ENCODE measurements at places on chromosomes 5 and 9. TPM values are rescaled to one million over a fixed set of nuclear protein-coding genes. Genes with fewer than 3 reads are reported as not detected.

DNA sequence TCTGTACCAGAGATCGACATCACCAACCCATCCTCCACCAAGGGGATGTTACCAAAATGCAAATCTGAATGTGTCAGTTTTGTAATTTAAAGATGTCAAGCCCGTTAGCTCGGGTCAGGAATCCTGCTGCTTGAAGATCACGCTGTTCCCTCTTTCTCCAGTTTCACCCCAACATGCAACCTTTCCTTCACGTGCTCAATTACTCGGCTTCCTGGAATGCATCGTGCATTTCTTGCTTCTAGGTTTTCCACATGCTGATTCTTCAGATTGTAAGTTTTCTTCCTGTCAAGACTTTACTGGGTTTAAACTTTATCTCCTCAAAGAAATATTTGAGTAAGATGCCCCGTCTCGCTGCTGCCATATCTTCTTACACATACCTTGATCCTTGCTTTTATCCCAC, 209.5 kb upstream of the SNX2 start:
- H3K4me1 ChIP-seq: no peaks in the 10 kb centered on the region
- DNase-seq: no peak
- no peak overlapping the region for H3K4me3 ChIP-seq

C5orf58 gene
- not detected for total RNA-seq

MLANA gene
- not detected for total RNA-seq

GCNT4 gene
- total RNA-seq: under 0.01 TPM

NIPBL gene
- total RNA-seq: 24.8 TPM

GRCh38 chr5:149441986-149442385, 62.9 kb upstream of the IL17B start:
- peak overlapping the region; percentile 8 for H3K27ac ChIP-seq
- peaks cover 53% of the 10 kb centered on the region for H3K4me1 ChIP-seq
- no peak overlapping the region for H3K4me3 ChIP-seq
- H3K36me3 ChIP-seq: no peaks in the 10 kb centered on the region
- DNase-seq: no peak

ARL10 gene
- 0.15 TPM for total RNA-seq

- H3K27me3 ChIP-seq: no peaks in the 10 kb centered on the region
- no peak overlapping the region for H3K4me3 ChIP-seq
- H3K27ac ChIP-seq: no peak overlapping the region
- DNase-seq: no peak
- H3K4me1 ChIP-seq: no peaks in the 10 kb centered on the region
These were observed 13.2 kb upstream of the S1PR3 start for GRCh38 chr9:88978034-88978433.

DNA sequence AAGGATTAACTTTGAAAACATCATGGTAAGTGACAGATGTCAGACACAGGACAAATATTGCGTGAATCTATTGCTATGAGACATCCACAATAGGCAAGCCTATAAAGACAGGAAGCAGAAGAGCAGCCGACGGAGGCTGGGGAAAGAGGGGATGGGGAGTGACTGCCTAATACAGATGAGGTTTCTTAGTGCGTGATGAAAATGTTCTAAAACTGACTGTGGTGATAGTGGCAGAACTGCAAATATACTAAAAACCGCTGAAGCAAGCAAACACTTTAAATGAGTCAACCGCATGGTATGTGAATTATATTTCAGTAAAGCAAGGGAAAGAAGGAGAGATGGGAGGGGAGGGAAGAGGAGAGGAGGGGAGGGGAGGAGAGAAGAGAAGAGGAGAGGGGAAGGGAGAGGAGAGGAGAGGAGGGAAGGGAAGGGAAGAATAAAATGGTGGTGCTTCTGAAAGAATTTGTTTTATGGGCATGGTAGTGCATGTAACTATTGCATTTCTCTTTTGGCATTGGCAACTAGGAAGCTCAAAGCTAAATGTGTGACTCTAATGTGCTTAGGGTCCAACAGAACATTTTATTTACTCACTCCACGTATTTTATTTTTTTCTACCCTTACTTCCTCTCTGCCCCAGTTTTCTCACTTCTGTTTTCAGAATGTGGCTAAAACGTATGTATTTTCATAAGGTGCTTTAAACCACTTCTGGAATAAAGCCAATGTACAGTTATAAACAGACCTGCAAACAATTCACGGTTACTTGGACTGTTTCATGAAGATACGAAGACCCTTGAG, 21.3 kb downstream of the AKNA start:
- H3K36me3 ChIP-seq: no peaks in the 10 kb centered on the region
- H3K27me3 ChIP-seq: no peaks in the 10 kb centered on the region
- H3K27ac ChIP-seq: peak overlapping the region; percentile 86
- H3K4me3 ChIP-seq: no peak overlapping the region
- DNase-seq: peak; percentile 87

GRCh38 chr5:125766706-125767105, 656.5 kb upstream of the GRAMD2B start:
- no peak for DNase-seq
- no peak overlapping the region for H3K27ac ChIP-seq
- H3K27me3 ChIP-seq: no peaks in the 10 kb centered on the region

GRCh38 chr9:91814201-91814600, 135.8 kb downstream of the ROR2 start:
- no peaks in the 10 kb centered on the region for H3K4me1 ChIP-seq
- DNase-seq: no peak
- H3K4me3 ChIP-seq: no peak overlapping the region

DNA sequence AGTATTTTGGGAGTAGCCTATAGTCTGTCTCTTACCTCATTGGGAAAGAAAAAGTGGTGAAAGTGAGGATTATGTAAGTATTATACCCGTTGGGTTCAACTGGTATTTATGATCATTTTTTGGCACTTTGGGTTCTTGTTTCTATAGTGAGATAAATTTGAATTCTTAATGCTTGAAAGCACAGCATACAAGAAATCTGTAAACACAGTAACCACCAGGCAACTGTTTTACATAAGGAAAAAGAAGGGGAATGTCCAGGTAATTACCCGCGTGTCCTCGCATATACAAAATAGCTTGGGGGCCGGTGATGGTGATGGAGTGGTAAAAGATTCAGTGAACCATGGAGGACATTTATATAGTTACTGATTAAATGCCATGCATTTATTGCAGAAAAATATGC, 60.5 kb downstream of the BASP1 start:
- no peaks in the 10 kb centered on the region for H3K4me1 ChIP-seq
- no peak for DNase-seq
- H3K4me3 ChIP-seq: no peak overlapping the region

DNA sequence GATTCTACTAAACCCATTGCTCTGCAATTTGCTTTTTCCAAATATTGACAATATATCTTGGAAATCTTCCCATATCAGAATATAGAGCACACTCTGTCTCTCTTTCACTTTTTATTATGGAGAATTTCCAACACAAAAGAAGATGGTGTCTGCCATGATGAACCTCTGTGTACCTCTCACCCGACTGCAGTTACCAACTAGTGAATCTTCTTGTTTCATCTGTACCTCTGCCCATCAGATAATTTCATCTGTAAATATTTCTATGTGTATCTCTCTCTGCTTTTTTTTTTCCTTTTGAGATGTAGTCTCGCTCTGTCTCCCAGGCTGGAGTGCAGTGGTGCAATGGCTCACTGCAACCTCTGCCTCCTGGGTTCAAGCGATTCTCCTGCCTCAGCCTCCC, 62.8 kb downstream of the NTNG2 start:
- no peak overlapping the region for H3K27ac ChIP-seq
- H3K4me1 ChIP-seq: no peaks in the 10 kb centered on the region
- no peaks in the 10 kb centered on the region for H3K36me3 ChIP-seq
- no peaks in the 10 kb centered on the region for H3K27me3 ChIP-seq
- no peak for DNase-seq
- H3K4me3 ChIP-seq: no peak overlapping the region

DNA sequence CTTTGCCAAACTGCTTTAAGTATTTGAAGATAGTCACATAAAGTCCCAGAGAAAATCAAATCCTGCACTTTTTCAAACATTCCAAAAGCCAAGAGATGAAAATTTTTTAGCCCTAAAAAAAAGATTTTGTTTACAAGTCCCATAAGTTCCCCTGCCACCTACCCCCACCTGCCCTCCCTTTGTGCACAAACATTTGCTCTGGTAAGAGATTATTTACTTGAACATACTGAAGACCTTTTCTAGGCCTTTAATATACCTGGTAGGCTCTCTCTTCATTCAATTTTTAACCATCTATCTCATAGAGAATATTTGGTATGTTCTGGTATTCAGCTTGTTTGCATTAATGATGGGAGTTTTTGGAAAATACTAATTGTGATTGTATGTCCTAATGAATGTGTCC, 50.3 kb downstream of the MEGF9 start:
- H3K4me3 ChIP-seq: no peak overlapping the region
- H3K36me3 ChIP-seq: no peaks in the 10 kb centered on the region
- no peak overlapping the region for H3K27ac ChIP-seq

DNA sequence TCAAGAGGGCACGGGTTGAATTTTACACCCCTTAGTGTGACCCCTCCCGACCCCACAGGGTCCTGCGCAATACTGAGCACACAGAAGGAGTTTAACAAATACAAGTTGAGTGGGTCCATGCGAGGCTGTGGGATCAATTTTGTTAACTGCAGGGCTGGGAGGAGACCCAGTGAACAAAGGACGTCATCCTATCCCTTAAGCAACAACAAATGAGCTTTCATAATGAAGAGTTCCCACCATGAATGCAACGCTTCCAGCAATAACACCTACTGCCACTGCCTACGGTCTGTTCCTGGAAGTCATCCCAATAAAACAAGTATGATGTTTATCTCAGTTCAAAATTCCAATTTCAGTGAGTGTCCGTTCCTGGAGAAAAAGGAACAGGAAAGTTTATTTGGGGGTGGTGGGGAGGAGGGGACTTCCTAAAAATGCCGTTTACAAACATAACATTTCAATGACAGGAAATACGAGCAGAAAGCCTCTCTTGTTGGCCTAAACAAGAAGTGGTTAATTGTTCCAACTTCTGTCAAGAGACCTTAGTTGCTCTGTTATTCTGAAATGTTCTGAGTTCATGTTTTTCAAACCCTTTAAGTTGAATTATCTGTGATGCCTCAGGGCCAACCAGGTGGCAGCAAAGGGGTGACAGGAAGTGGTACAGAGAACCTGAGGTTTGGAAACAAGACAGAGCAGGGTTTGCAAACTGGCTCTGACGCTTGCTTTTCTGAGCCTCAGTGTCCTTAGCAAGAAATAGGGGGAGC, 65.8 kb upstream of the PLPP6 start:
- H3K4me3 ChIP-seq: no peak overlapping the region
- no peak for DNase-seq
- no peak overlapping the region for H3K27ac ChIP-seq
- no peaks in the 10 kb centered on the region for H3K36me3 ChIP-seq
- no peaks in the 10 kb centered on the region for H3K4me1 ChIP-seq

GRCh38 chr5:18270635-18271338, 636.5 kb downstream of the TAF11L14 start:
- no peaks in the 10 kb centered on the region for H3K27me3 ChIP-seq
- no peaks in the 10 kb centered on the region for H3K4me1 ChIP-seq
- no peak overlapping the region for H3K4me3 ChIP-seq
- H3K27ac ChIP-seq: no peak overlapping the region
- peak; percentile 23 for DNase-seq

DNA sequence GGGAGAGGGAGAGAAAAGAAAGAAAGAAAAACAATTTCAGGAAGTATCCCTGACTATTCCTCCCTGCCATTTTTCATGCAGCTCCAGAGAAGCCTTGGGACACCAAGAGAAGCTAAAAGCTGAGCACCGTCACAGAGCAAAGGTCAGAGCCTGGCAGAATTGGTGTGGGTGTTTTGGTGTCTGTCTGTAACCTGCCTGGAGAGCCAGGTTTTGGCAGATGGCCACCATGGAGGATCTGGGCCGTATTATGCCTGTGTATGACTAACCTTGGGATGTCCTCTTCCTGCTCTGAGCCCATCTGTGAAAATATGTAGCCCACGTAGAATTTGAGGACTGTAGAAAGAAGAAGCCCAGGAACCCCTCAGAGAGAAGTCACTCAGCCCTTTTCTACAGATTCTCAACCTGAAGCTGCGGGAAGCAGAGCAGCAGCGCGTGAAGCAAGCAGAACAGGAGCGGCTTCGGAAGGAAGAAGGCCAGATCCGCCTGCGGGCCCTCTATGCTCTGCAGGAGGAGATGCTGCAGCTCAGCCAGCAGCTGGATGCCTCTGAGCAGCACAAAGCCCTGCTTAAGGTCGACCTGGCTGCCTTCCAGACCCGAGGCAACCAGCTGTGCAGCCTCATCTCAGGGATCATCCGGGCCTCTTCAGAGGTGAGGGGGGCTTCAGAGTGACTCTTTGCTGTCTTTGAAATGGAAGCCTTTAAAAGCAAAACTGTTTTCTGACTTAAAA, 18.8 kb downstream of the GLE1 start:
- H3K27ac ChIP-seq: no peak overlapping the region
- H3K27me3 ChIP-seq: no peaks in the 10 kb centered on the region
- no peak overlapping the region for H3K4me3 ChIP-seq
- no peaks in the 10 kb centered on the region for H3K4me1 ChIP-seq
- H3K36me3 ChIP-seq: no peaks in the 10 kb centered on the region

GRCh38 chr5:35869685-35870277, 13.1 kb downstream of the IL7R start:
- peaks cover 3% of the 10 kb centered on the region for H3K36me3 ChIP-seq
- no peak overlapping the region for H3K27ac ChIP-seq
- no peaks in the 10 kb centered on the region for H3K4me1 ChIP-seq
- DNase-seq: no peak
- no peak overlapping the region for H3K4me3 ChIP-seq

DNA sequence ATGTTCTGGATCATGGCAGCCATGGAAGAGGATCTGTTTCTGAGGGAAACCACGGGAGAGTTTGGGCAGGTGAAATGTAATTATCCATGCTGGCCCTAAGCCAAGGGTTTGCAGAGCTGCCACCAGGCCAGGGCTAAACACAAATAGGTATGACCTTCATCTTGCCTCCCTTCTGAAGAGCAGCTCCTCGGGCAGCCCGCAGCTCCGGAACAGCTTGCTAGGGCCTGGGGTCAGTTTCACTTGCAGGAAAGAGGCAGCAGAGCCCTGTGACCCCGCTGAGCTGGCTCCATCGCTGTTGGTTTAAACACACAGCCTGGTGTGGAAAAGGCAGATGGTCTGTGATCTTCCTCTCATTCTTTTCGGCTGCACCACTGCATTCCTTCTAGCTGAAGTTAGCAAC, 141.4 kb downstream of the TMEM38B start:
- no peaks in the 10 kb centered on the region for H3K36me3 ChIP-seq
- peaks cover 3% of the 10 kb centered on the region for H3K4me1 ChIP-seq
- no peak for DNase-seq
- no peak overlapping the region for H3K4me3 ChIP-seq

- H3K4me3 ChIP-seq: no peak overlapping the region
- H3K27me3 ChIP-seq: peaks cover 40% of the 10 kb centered on the region
- DNase-seq: no peak
- no peaks in the 10 kb centered on the region for H3K4me1 ChIP-seq
- no peak overlapping the region for H3K27ac ChIP-seq
- no peaks in the 10 kb centered on the region for H3K36me3 ChIP-seq
These were observed 82.9 kb downstream of the COL23A1 start for GRCh38 chr5:178507151-178507932.

All from PC-3 (cell line).